HuH-7 (cell line): ENCODE measurements at places on chromosomes 5 and 9.

DNA sequence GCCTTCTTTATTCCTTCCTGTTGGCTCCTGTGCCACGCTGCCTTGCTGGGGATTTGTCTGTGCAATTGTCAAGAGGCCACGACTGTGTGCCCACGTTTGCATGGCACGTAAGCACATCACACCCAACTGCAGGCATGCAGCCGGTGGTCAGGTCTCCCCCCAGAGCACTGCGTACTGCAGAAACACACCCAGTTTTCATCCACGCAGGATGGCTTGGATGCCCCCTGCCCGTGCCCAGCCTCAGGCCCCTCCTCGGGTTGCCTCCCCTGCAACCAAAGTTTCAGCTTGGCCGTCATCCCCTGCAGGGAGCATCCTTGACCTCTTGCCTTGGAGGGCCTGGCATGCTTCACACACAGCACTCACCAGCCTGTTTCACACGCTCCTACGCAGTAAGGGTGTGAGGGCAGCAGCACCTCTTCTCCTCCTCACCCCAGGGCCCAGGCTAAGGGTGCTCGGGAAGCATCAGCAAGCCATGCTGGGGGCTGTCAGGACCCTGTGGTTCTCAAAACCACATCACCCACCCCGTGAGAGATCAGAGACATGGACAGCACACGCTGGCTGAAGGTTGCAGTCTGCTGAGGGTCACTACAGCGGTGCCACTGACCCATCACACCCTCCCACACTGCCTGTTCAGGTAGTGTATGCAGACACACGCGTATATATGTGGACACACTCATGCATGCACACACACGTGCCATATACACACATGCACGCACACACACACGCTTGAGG lies 3.1 kb downstream of the MRPL36 start:
- no peak for DNase-seq

DNA sequence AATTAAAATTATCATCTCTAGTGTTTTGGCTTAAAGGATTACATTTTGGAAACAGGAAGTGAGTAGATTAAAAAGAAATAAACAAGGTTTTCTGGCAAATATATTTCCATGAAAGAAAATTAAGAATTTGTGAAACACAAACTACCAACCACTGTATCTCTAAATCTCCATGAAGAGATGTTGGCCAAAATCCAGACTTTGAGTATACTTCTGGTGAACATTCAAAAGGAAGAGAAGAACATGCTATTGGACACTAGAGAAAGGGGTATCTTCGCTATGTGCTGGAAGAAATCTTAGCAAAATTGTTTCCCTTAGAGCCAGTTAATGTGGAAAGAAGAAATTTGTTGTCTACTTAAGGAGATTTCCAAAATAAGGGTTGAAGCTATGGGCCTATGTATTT lies 710.4 kb upstream of the CTNND2 start:
- DNase-seq = no peak

DNA sequence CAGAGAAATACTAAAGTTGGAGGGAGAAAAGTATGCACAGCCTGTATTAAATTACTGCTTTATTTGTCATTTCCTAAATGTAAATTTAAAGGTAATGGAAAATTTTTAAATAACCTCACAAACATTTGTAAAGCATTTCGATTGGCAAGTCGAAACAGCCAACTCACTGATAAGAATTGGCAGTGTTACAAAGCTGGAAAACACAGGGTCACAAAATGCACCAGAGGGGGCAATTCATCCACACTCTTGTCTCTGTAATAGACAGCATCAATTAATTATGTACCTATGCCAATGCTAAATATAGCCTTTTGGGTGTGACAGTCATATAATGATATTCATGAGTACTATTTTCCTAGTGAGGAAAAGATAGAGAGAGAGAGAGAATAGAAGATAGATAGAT lies 140.6 kb upstream of the PRLR start:
- no peak for DNase-seq

DNA sequence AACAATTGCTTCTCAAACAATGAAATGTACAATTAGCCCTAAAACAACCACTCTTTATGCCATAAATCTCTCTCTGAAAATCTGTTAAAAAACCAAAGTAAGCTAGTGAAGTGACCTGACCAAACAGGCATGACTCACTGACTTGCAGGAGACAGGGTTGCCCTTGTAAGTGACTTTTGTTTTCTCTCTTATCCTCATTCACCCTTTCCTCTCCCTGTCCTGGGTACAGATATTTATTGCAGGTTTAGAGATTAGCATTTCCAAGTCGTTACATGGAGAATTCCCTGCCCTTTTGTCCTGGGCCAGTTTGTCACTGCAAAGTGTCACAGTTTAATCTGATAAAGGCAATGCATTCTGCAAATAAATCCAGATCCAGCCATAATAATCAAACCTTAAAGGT lies 484.2 kb downstream of the IRX1 start:
- DNase-seq = no peak

GRCh38 chr9:14418301-14418940 lies 104.5 kb upstream of the NFIB start:
- no peak for DNase-seq

DNA sequence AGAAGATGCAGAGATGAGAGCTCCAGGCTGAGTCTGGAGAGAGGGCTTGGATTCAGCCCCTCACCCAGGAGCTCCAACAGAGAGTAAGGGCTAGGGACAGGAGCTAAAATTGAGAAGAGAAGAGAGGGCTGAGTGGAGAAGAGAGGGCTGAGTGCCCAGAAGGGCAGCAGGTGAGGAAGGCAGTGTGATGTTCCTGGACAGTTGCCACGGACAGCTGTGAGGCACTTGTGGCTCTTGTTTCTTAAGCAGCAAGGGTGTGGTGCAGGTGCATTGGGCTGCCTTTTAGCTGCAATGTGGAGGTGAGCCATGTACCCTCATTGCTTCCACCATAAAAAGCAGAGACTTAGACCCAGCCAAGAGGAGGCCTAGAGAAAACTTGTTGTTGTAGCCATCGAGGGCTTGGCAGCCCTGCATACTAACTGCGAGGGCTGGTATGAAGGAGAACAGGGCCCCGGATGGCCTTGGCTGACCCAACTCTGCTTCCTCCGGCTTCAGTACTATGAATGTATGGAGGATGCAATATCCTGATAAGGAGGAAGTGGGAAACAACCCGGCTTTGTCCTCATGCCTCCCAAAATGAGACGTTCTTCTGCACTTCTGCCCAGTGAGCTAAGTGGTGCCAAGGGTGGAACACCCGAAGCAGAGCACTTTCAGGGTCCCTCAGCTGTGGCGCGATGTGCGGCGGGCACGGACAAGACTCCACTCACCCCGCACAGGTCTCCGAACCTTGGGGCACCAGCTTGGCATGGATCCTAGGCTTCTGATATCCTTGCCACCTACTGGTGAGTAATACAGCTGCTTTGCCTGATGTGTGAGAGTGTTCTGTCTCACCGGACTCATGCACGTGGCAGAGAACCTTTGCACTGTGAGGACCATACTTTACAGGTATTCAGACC lies 65.2 kb downstream of the LRRC70 start:
- DNase-seq = no peak

DNA sequence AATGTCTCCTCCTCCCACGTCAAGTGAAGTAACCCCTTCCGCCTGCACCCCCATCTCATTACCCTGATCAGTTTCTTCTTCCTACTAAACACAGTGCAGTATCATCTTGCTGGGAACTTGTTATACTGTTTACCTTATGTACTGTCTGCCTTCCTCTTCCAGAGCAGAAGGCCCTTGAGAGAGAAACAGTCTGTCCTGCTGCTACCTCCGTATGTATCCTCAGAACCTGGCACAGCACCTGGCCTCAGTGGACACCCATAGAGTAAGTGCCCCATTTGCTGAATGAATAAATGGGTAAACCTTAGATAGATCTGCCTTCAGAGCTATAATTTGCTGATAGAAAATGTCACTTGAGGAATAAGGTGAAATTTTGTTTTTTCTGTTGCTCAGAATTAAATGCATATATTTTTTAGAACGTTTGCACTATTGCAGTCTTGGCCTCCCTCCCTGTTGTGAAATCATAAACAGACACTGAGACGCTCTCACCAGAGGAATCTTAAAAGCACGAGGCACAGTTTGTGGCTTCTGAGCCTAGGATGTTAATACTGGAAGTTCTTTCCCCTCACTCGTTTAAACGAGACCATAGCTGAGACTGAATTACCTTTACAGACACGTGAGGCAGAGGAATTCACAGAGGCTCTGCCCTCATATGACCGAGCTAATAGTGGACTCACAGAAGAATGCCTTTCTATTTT lies 223.1 kb upstream of the DAP start:
- DNase-seq = no peak

DNA sequence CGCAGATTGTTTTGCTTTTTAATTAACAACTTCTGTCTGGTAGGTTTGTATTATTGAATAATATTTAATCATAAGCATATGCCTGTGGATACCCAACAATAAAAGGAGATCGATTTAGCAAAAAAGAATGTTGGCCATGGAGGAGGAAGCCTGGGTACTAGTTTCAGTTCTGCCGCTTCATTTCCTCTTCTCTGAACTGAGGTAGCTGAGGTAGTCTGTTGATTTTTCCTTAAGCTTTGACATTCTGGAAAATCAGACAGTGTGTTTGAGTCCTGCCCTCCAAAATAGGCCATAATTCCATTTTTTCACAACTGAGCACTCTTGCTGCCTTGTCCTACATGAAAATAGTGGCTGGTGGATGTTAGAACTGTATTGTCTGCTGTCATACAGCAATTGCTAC lies 6.0 kb upstream of the GPR21 start:
- no peak for DNase-seq

- no peak for DNase-seq
Observed at GRCh38 chr5:128572930-128573319, 34.9 kb upstream of the FBN2 start.

- DNase-seq = no peak
Observed at GRCh38 chr5:127536687-127537086, 19.2 kb downstream of the PRRC1 start.

DNA sequence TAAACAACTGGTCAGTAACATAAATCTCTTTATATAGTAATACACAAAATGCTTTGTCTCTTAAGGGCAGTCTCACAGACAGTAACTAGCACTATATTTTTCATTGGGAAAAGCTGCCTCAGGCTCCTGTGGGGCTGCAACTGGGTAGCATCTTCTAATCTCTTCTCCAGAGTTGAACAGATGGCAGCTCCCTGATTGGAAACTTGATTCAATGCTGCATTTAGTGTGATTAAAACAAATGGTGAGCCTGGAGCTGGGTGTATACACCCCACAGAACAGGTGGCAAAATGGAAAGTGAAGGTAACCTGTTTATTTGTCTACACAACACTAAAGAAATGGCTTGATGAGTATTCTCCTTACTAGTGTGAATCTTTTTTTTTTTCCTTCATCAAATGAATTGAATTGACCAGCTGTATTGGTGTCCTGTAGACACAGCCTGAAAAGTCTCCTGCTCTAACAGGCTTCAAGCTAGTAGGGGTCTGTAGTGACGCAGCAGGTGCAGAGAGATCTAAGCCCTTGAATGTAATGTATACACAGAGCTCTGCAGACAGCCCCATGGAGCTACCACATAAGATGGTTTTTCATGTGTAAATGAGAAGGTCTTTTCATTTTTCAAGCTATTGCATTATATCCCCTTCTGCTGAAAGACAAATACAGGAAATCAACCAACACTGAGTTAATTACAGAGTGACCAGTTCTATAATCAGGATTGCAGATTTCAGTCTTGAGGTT lies 43.3 kb downstream of the IZUMO3 start:
- DNase-seq = no peak

GRCh38 chr9:100426530-100427365 lies at the start of gene MSANTD3:
Gene MSANTD3, plus strand, starts transcription at chr9:100427143. Its CDS starts 14,796 bp downstream, at chr9:100441939.
- DNase-seq = peak; percentile 70
